Activated T-cell treated with anti-CD3 and anti-CD28 coated beads, Interleukin-2, amount 50 U/mL, for 4 hours (primary cell): ENCODE measurements at places on chromosomes 12 and 14. TPM values are rescaled to one million over a fixed set of nuclear protein-coding genes. Genes with fewer than 3 reads are reported as not detected.

Gene GPR65
- total RNA-seq, result 5.3 TPM

Gene RNASE3
- total RNA-seq, result not detected

Gene KCNJ8
- not detected for total RNA-seq

Gene FAIM2
- 0.54 TPM for total RNA-seq

Gene GSC
- total RNA-seq, result not detected

Gene LTB4R
- total RNA-seq, result 7.0 TPM

Gene GRIN2B
- not detected for total RNA-seq

Gene KRT78
- total RNA-seq, result not detected

Gene CHGA
- not detected for total RNA-seq

GRCh38 chr14:97109234-97109633 lies 312.1 kb downstream of the VRK1 start:
- no peak for DNase-seq

DNA sequence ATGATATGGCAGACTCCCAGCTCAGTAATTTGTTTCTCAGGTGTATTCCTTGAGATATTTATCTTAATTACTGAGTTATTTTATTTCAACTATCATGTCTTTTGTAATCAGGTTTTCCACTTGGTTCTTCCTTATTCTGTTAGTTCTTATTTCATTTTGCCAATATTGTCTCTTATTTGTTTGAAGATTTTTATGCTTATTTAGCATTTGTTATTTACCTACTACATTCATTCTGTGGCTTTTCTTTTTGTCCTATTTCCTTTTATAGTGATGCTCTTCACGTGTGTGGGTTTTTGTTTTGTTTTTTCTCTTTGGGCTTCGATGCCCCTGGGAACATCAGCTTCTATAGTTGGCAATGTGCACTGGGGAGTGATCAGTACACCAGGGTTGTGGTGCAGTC lies 40.5 kb upstream of the CRADD start:
- DNase-seq, result no peak

- no peak for DNase-seq
Observed at GRCh38 chr12:113081873-113082272, 25.3 kb downstream of the DTX1 start.

GRCh38 chr14:64640839-64641238 lies 63.4 kb upstream of the PLEKHG3 start:
- DNase-seq, result no peak

DNA sequence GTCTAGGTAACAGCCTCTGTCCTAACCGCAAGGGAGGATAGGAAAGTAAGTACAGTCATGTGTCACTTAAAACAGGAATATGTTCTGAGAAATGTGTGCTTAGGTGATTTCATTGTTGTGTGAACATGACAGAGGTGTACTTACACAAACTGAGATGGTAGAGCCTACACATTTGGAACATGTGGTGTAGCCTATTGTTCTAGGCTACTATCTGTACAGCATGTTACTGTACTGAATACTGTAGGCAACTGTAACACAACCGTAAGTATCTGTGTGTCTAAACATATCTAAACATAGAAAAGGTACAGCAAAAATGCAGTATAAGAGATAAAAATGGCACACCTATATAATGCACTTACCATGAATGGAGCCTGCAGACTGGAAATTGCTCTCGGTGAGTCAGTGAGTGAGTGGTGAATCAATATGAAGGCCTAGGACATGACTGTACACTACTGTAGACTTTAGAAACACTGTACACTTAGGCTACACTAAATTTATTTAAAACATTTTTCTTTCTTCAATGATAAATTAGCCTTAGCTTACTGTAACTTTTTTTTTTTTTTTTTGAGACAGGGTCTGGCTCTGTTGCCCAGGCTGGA lies 13.2 kb upstream of the MDM2 start:
- DNase-seq, result no peak

GRCh38 chr14:99659333-99659741 lies 14.4 kb downstream of the HHIPL1 start:
- no peak for DNase-seq

- peak; percentile 40 for DNase-seq
Observed at GRCh38 chr12:54958048-54958658, 26.4 kb downstream of the TESPA1 start.

GRCh38 chr12:116027551-116027821 lies 250.0 kb downstream of the MED13L start:
- DNase-seq, result no peak

- no peak for DNase-seq
Observed at GRCh38 chr14:72535485-72535884, 358.4 kb downstream of the DPF3 start.

- no peak for DNase-seq
Observed at GRCh38 chr14:50845166-50845565, 14.2 kb upstream of the NIN start.

GRCh38 chr12:124390442-124391097 lies 95.7 kb downstream of the RFLNA start:
- no peak for DNase-seq

DNA sequence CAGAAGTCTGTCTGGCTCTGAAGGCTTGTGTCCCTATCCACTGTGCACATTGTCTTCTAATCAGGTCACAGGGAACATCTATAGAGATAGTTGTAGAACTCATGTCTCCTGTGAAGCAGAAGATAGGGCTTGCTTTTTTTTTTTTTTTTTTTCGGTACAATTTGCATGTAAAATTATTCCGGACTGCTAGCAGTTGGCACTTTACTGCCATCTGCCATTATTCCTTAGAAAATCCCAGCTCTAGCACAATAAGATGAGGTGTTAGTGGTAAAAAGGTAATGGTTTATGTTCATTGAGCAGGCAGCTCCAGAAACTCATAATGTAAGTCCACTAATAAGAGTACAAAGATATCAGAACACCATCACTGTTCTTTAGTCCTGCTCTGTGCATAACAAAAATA lies 8.7 kb downstream of the MYRFL start:
- DNase-seq, result no peak
